Cortex of kidney (tissue), 1 donor: ENCODE measurements at places on chromosomes 1 and 21.

GRCh38 chr1:163874070-163874469 is 552.3 kb downstream of the NUF2 start:
- DNase-seq = no peak

DNA sequence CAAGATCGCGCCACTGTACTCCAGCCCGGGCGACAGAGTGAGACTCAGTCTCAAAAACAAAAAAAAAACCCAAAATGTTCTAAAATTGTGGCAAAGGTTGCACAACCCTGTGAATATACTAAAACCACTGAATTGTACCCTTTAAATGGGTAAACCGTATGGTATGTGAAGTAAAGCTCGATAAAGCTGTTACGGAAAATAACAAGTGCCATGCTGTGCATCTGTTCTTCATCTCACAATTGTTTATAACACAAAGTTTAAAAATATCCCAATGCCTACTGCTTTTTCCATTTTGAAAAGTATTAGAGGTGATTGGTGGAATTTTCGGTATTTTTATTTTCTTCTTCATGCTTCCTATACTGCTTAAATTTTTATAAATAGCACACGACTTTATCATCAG is 111.5 kb downstream of the ENAH start:
- DNase-seq = no peak

DNA sequence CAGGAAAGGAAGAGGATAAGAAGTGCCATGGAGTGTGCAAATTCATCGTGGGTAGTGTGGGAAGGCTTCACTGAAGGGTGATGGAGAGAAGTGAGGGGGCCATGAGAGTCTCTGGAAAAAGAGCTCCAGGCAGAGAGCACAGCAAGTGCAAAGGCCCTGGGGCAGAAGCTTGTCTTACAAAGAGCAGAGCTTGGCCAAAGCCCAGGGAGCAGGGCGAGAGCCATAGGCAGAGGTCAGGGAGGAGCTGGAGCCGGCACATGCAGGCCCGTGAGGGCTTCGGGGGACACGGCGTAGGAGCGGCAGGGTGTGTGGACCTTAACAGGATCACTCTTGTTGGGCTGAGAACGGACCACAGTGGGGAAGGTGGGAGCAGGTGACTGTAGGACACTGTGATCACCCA is 83.7 kb upstream of the EDN2 start:
- no peak for DNase-seq

- no peak for DNase-seq
These were observed 37.6 kb downstream of the RGS8 start for GRCh38 chr1:182646739-182647138.

- DNase-seq = no peak
These were observed 8.2 kb downstream of the MATN1 start for GRCh38 chr1:30715216-30715615.

DNA sequence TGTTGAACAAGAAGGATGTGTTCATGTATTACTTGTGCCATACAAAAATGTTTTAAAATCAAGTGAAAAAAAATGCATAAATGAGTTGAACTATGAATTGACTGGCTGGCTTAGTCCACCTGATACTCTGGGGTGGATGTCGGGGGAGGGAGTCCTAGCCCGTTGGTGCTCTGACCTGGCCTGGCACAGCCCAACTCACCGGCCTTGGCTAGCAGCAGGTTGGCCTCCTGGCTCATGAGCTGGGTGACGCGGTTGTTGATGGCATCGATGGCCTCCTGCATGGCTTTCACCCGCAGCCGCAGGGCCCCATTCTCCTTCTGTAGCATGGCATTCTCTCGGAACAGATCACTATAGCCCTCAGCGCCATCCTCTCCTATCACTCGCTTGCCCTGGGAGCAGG is 21.6 kb downstream of the KIF21B start:
- no peak for DNase-seq

DNA sequence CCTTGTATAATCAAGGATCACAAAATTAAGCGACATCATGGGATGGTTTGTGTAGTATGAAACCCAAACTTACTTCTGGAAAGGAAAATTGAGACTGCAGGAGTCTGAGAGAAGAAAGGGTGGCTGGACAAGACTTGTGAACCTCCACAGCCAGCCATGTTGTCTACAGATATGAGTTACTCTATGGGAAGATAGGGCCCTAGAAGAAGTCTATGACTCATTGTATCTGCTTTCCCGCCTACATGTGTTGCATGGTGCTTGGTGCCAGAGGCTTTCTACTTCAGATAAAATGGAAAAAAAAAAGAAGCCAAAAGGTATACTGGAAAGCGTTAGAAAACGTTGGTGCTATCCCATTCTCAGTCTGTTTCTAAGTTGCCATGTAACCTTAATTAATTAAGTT is 18.7 kb upstream of the OR6N2 start:
- no peak for DNase-seq

DNA sequence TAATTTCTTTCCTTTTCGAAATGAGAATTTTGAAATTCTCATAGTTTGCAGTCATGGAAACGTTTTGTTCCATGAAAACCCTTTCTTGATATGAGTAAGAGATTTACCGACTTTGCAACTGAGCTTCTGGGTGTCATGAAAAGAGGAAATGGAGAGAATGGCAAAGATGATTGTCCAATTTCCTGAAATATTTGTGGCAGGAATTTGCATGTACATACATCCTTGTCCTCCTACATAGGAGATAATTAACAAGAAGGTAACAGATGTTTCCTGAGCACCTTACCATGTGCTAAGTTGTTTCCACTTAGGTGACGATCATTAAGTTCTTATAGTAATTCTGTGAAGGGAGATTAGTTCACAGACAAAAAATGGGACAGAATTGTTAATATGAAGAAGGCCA is 170.7 kb downstream of the NEGR1 start:
- DNase-seq = no peak

DNA sequence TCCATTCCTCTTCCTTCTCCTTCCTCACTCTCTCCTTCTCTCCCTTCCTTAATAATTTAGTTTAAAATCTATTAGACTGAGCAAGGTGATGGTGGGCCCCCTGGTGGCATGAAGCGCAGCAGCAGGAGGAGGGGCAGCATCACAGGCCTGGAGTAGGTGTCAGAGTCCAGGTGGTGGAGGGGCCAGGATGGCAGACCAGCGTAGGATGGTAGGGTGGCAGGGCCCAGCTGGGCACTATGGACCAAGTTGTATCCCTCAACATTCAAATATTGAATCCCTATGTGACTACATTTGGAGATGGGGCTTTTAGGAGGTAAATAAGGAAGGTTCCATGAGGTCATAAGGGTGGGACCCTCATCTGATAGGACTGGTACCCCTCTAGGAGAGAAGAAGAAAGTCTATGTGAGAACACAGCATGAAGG is 61.0 kb downstream of the WDR4 start:
- DNase-seq = no peak

GRCh38 chr1:58324558-58324957 is 222.0 kb downstream of the OMA1 start:
- no peak for DNase-seq

DNA sequence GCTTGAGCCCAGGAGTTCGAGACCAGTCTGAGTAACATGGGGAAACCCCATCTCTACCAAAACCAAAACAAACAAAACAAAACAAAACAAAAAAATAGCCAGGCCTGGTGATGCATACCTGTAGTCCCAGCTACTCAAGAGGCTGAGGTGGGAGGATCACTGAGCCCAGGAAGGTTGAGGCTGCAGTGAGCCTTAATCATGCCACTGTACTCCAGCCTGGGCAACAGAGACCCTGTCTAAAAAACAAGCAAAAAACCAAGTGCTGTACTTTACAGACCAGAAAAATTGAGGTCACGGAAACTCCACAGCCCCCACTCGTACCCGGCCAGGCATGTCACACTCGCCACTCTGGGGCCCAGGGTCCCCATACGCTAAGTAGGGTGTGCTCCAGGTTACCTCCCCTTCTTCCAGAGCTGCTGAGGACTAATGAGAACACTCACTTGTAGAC is 22.9 kb downstream of the ATP2B4 start:
- no peak for DNase-seq

DNA sequence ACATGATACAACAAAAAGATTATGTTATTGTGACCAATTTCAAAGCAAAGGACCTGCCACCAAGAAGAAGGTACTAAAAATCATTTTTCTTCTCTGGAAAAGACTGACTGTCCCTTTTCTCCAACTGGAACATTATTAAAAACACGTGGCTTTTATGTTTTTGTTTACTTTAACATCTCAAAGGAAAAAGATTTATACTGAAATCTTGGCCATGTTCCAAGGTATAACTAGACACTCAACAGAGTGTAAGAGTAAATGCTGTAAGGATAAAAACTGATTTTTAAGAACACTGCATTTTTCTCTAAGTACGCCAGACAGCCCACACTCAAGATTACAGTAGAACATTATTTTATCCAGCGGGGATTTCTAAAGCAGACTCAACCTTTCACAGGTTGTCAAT is 62.1 kb downstream of the BRWD1 start:
- DNase-seq = no peak

- no peak for DNase-seq
These were observed 41.6 kb downstream of the PARP1 start for GRCh38 chr1:226366290-226366689.

- no peak for DNase-seq
These were observed 18.1 kb upstream of the SLC26A9 start for GRCh38 chr1:205961405-205961804.

DNA sequence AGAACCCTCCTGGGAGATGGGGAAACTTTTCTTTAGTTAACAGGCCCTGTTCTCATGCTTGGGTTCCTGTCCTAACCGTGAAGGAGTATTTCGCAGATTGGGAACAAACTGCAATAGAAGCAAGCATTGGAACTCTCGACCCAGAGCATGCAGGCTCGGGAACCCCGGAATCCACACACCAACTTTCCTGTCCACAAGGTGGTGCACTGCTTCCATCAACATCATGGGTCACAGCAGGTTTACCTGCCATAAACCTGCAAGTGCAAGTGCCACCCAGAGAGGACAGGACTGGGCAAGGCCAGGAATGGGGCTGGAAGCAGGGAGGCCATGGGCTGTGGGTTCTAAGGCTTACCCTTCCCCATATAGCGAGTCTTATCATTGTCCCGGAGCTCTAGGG is 6.9 kb downstream of the ENO1 start:
- DNase-seq = no peak

DNA sequence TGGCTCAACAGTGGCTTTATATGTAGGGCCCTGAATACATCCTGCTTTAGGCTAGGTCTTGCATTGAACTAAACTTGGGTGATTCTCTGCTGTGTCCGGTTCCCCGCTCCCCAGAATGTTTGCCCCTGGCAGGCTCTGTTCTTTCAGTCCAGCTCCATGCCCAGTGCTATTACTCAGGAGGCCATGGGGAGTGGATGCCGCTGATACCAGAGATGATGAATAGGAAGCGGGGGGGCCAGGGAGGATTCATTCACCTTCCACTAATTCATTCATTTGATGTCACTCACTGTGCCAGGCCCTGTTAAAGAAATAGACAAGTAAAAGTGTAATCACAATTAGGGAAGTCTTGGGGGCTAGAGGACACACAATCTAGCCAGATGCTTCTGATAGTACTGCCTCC is 83.8 kb downstream of the TMEM53 start:
- DNase-seq = no peak

DNA sequence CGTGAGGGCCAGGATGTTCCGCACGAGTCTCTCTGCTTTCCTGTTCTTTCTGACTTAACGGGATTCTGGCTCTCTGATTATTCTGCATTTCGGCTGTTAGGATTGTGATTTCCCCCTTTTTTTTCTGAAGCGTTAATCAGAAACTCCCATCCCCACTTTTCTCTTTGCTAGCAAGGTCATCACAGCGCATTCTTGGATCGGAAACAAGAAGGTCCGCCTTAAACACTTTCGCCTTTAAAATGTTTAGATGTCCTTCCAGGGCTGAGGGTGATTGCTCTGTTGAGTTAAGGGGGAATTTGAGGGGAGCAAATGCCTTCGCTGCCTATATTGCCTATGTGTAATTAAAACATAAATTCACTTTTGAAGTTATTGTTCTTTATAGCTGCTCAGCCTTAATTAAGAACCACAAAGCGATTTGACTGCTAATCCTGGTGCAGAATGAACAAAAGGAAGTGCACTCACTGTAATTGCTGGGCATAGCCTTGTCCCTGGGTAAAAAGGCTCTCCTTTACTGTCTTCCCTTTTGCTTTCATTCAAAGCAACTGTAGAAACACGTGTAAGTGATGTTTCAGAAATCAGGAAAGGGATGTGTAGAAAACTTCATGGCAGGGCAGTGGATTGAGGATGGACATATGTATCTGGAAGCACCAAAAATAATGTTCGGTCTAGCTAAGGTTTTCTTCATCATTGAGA is 1.2 kb downstream of the LAMC1 start:
- no peak for DNase-seq

GRCh38 chr21:44854664-44855446 is 18.6 kb downstream of the PTTG1IP start:
- DNase-seq = no peak

- no peak for DNase-seq
These were observed 22.1 kb downstream of the CLIC4 start for GRCh38 chr1:24767351-24767750.

GRCh38 chr1:197783510-197783948 is 8.2 kb upstream of the DENND1B start:
- DNase-seq = no peak

DNA sequence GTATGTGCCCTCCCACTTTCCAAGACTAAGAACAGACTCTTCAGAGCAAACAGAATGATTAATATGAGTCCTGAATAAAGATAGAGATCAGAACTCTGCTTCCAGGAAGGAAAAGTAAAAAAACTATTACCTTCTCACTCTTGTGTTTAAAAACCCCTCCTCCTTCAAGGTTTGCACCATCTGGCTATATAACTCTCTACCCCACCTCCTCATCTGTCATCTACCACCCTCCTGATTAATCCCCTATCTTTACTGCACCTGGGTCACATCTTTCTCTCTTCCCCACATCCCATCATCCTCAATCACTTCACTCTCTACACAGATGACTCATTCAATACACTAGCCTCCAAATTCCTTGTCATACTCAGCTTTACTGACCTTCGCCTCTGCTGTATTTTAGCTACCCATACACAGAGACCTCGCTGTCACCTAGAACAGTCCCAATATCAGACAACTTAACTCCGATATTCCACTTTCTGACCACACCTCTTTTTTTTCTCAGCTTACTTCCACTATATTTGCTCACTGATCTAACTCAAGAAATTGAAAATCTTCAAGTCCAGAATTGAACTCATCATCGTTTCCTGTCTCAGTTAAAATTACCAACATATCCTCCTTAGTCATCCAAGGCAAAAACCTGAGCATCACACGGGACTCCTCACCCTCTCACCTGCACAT is 3.7 kb downstream of the SCMH1 start:
- DNase-seq = no peak

- no peak for DNase-seq
These were observed 67.7 kb downstream of the COL18A1 start for GRCh38 chr21:45472445-45473365.

DNA sequence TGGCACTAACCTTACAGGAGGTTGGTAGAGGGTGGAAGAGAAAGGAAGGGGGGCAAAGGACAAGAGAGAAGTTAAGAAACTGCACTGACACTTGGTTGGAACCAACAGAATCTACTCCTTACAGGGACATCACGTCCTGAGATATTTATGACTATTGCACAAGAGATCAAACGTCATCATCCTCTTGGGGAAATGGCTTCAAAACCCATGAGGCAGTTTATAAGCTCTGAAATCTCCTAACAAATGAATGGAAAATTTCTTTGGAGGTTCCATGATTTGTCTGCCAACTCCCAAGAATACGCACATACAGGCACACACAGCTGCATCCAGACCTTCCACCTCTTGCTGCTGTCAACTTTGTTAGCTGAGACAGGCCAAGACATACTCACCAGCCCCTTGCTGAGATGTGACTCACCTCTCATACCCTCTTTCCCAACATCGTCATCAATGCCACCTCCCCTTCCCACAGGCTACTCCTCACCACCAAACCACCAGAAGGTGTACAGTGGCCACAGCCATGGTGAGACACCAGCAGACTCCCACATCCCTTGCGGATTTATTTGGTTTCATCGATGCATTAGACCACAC is 135.5 kb downstream of the SETD4 start:
- DNase-seq = no peak

- no peak for DNase-seq
These were observed 5.3 kb upstream of the TUFT1 start for GRCh38 chr1:151534662-151535278.
